ENCODE measurements at places on chromosomes 3 and 15.

DNA sequence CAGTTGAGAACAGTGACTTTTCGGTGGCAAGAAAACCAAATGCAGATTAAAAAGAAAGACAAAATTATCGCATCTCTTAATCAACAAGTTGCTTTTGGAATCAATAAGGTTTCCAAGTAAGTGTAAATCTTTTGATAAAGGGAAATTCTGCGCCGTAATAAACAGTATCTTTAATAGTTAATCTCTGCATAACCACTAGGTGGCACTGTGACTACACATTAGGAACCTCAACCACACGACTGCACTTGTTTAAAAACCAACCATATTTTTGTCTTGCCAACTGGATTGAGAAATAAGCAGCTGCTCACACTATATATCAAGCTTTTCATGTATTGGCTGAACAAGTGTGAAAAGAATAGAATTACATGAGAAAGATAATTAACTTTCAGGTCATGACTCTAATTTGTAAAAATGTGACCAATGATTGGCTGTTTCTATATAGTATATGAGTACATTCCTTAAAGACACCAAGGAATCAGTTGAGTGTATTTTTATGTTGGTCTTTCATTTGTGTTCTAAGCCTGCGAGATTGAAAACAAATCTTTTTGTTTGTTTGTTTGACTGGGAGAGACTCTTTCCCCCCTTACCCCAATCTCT lies 72.7 kb downstream of the DZIP3 start:
- peak; percentile 86 for DNase-seq

DNA sequence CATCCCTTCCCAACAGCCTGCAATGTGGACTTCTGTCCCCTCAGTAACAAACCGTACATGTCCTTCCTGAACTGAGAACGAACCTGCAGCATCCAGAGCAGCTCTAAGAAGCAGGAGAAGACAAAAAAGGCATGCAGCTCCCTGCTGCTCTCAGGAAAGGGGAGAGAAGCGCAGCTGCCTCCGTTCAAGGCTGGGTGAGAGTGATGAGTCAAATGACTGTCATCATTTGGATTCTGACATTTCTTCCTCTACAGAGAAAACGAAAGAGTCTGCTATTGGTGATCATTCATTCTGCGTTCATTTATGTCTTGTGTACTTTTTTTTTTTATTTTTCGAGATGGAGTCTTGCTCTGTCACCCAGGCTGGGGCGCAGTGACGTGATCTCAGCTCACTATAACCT lies 677.8 kb downstream of the FHIT start:
- DNase-seq: peak; percentile 23

DNA sequence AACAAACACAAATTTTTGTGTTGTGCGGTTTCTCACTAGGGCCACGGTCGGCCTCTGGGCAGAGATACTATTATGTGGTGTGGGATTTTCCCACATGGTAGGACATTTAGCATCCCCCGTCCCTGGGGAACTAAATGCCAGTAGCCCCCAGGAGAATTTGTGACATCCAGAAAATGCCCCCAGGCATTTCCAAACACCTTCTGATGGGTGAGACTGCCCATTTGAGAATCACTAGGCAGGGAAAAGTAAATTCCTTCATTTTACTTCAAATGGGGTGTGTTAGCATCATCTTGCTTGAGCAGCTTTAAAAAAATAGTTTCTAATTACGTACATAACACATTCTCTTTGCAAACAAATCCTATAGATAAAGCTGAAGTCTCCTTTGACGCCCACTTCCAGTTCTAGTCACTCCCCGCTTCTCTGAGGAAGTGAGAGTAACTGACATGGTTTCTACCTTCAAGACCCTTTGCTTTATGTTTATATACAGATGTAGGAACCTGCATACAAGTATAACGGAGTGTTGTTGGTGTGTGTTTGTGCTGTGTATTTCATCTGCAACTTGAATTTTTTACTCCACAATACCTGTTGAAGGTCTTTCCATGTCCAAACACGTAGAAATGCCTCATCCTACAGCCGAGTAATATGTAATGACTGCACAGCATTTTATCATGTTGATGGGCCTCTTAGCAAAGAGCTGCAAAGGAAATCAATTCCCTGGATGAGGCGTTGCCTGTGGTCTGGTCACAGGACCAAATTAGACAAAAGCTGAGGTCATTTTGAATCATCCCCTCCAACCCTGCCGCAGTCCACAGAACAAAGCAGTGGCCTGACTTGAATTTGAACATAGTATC lies 31.4 kb upstream of the ZBTB38 start:
- peak; percentile 44 for DNase-seq

DNA sequence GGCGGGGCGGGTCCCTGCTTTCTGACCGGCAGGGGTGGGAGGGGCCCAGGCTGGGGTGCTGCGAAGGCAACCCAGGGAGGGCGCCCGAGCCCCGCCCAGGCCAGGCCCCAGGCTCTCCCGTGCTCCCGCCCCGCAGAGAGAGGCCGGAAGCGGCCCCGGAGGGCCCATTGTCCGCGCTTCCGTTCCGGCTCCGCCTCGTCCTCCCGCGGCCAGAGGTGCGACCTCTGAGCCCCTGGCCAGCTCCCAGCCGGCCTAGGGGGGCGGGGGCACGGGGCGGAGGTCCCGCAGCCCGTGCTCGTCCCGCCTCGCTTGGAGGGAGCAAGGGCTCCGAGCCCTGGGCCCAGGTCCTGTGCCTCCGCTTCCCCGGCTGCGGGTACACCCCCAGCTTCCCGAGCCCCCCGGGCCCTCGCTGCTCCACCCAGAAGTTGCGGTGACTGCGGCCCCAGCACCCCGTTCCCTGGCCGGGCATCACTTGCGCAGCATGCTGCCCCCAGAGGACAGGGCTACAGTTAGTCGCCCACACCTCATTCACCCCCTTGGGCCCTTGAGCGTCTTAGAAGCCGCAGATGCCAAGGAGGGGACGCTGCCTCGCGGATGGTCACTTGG lies 20.4 kb upstream of the PLXND1 start:
- DNase-seq: peak; percentile 97

GRCh38 chr3:48503401-48504050 lies 448 bp downstream of the SHISA5 start:
- DNase-seq: no peak

DNA sequence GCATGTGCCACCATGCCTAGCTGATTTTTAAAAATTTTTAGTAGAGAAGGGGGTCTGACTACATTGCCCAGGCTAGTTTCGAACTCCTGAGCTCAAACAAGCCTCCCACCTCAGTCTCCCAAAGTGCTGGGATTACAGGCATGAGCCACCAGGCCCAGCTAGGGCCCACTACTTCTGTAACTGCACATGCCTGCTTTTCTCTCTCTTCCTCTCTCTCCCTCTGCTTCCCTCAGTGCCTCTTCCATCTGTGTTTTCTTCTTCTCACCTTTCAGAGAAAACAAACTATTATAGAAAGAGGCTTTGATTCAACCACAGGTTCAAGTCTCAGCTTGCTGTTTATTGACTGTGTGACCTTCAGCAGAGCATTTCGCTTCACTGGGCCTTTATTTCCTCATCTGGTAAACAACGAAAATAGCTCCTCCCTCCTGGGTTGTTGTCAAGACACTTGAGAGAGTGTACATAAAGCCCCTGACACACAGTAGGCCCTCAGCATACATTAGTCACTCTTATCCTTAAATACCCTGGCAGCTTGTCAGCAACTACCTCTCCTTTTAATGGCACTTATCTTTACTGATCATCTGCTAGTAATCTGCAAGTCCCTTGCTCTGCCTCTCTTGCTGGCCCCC lies 10.2 kb downstream of the TADA3 start:
- DNase-seq: no peak

- peak; percentile 39 for DNase-seq
Observed at GRCh38 chr15:85380812-85381642, 624 bp downstream of the AKAP13 start.

- DNase-seq: peak; percentile 92
Observed at GRCh38 chr3:192514754-192515663, 212.3 kb downstream of the FGF12 start.

DNA sequence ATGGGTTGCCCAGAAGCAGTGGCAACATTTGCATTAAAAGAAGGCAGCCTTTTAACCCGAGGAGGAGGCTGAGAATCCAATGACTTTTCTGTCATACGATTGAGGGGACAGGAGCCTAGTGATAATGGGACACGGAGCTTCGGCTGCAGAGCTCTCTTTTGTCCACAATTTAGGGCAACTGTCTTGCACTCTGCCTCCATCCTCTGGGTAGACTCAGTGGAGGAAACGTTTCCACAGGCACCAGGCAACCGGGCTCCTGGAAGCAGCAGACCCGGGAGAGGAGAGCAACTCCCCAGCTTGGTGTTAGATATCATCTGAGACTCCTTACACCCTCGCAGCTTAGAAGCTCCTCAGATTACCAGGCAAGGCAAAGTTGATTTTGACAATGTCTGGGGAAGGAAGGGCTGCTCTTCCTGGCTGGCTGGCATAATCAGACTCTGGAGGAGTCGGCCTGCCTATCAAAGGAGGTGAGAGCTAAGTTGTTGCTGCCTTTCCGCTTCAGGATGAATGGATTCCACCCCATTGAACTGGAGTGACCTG lies 43.5 kb upstream of the RNU6-1 start:
- DNase-seq: no peak

DNA sequence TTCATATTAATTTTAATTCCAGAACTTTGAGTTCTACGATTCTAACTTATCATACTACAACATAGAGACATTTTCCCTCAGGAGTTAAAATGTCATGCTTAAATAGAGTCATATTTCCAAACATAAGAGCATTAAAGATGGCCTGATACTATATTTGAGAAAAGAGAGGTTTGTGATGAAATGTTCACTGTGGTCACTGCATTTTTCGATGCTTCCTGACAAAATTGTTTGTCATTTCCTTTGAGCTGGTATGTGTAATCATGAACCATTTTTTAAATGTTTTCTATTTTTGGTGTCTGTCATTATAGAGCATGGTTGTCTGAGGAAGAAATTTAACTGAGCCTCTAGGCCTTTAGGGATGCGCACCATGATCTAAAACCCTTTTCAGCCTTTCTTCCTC lies 721.4 kb upstream of the NR2F2 start:
- DNase-seq: no peak

DNA sequence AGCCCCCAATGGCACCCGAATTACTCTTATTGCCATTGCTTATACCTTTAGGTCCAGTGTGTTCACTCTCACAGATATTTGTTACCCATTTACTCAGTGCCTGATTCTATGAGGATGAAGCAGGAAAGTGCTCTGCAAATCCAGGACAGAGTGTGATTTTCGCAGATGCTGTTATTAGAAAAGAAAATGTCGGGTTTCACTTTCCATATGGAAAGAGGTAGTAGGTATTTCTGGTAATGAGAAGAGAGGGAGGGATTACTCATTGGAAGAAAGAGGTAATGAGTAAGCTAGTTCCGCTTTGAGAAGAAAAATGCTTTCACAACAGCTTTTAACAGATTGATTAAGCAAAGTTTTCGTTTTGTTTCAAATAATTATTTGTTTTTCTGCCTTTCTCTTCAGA lies 336.3 kb upstream of the CFAP20DC start:
- DNase-seq: no peak

DNA sequence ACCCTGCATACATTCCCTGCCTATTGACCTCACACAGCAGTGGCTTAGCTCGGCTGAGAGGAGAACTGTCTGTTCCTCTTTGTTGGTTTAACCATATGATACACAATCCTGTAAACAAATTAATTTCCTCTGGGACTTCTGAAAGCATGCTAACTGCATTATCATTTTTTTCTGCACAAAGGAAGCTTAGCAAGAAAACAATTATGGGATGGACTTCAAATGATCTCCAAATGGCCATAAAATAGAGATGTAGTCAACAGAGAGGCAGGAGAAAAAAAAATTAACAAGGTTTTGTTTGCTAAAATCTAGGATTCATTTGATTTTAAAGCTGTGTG lies 14.4 kb upstream of the TMC3 start:
- no peak for DNase-seq

DNA sequence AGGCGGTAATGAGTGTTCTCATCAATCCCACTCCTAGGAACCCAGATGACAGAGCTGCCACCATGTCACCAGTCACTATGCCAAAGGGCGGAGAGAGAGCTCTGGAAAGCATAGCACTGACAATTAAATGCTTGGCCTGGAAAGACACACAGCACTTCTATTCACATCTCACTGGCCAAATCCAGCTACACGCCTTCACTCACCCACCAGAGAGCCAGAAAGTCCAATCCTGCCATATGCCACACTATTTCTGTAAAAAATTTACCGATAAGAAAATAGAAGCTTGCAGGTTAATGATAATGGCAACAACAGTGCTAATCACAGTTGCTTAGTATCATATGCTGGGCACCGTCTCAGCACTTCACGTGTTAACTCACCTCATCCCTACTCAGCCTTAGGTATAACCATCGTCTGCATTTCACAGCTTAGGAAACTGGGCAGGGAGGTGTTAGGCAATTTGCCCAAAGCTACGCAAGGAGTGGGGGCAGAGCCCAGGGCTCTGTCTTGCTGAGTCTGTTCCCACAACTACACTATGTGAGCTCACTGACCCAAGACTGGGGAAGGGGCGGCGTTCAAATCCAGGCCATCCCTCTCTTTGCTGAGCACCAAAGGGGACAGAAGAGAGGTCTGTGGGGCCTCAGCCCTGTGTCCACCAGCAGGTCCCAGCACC lies 16.5 kb downstream of the KLHL25 start:
- no peak for DNase-seq

DNA sequence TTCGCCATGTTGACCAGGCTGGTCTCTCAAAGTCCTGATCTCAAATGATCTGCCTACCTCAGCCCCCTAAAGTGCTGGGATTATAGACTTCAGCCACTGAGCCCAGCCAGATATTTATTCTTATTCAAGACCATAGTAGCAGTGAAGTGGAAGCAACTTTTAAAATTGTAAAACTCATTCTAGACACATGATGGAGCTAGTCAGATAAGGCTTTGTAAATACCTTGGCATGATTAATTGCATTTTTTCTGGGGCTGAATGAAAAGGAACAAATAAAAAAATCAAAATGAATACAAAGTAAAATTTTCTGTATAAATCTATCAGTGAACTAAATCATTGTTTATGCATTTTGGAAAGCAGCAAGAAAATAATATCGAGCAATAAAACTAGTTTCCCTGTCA lies 4.1 kb upstream of the MYO1E start:
- no peak for DNase-seq

DNA sequence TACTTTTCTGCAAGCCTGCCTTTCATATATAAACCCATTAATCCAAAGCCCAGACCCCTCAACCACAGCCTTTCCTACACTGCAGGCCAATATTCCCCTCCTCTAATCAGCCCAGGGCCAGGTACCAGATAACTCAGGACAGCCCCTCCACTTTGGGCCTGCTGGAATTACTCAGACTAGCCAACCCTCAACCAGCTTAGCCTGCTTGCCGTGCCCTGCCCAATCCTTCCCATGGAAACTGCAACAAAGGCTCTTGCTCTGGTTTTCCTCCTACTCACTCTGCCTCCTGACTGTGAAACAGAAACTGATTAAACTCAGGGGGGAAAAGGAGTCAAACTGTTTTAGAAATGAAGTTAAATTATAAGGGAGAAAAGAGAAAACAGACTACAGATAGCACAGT lies 248.1 kb downstream of the KLF13 start:
- no peak for DNase-seq

DNA sequence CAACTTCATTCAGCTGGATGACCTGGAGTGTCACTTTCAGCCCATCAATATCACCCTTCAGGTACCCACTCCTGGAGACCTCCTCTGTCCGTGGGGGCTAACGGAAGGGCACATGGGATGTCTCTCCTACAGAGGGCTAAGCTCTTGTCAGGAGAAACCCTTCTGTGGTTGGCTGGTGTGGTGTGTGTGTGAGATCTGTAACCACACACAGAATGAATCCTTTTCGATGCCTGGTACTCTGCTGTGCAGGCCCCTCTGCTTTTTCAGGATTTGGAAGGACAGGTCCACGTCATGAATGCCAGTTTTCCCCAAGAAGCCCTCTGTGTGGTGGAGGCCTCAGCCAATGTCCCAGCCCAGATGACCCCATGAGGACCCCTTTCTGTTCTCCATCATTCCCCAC lies 117.7 kb upstream of the CTDSPL start:
- no peak for DNase-seq
